ENCODE measurements at places on chromosomes 3 and 15.

GRCh38 chr3:112514527-112515128 lies 15.4 kb upstream of the BTLA start:
- DNase-seq: no peak

- DNase-seq: no peak
These were observed 12.4 kb upstream of the ZMAT3 start for GRCh38 chr3:179083977-179084376.

GRCh38 chr3:42680271-42680670 lies 5.1 kb upstream of the KLHL40 start:
- no peak for DNase-seq

- DNase-seq: no peak
These were observed 268.2 kb upstream of the UMPS start for GRCh38 chr3:124461838-124462632.

DNA sequence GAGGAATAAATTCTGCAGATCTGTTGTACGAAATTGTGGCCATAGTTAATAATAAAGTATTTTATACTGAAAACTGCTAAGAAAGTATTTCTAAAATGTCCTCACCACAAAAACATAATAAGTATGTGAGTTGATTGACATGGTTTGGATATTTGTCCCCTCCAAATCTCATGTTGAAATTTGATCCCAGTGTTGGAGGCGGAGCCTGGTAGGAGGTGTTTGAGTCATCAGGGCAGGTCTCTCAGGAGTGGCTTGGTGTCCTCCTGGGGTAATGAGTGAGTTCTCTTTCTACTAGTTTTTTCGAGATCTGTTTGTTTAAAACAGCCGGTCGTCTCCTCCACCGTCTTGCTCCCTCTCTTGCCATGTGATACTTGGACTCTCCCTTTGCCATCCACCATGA lies 424.1 kb upstream of the KCNMB2 start:
- no peak for DNase-seq

DNA sequence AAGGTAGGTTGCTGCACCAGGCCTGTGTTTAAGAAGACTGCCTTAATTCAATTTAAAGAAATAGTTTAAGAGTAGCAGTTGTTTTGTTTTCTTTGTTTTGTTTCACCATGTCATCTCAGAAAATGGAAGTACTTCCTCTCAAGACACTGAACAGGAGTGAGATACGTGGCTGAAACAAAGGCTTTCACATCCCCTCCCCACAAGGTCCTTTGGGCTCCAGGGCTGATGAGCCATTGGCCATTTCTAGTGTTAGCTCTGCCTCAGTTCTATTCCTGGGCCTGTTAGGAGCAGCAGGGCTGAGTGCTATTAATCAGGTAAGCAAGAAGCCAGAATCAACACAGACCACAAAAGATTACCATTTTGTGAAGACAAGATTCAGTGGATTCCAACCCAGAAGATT lies 132.8 kb downstream of the KCNAB1 start:
- DNase-seq: no peak

GRCh38 chr3:89358281-89358680 lies 250.9 kb downstream of the EPHA3 start:
- no peak for DNase-seq

DNA sequence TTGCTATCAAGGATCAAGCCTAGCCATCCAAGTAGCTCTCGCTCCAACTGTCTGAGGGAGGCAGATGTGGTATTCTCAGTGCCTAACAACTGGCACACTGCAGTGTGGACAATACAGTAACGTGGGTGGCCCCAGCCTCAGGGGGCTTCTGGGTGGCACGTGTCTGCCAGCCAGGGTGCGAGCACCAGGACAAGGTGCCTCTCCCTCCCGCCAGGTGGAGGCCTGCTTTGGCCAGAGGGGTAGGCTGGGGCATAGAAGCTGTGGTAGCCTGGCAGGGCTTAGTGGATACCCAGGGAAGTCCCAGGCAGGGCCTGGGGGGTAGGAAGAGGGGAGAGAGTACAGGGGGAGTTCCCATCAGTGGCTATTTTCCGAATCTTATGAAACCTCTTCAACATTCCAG lies 234.0 kb downstream of the PLCL2 start:
- DNase-seq: no peak

DNA sequence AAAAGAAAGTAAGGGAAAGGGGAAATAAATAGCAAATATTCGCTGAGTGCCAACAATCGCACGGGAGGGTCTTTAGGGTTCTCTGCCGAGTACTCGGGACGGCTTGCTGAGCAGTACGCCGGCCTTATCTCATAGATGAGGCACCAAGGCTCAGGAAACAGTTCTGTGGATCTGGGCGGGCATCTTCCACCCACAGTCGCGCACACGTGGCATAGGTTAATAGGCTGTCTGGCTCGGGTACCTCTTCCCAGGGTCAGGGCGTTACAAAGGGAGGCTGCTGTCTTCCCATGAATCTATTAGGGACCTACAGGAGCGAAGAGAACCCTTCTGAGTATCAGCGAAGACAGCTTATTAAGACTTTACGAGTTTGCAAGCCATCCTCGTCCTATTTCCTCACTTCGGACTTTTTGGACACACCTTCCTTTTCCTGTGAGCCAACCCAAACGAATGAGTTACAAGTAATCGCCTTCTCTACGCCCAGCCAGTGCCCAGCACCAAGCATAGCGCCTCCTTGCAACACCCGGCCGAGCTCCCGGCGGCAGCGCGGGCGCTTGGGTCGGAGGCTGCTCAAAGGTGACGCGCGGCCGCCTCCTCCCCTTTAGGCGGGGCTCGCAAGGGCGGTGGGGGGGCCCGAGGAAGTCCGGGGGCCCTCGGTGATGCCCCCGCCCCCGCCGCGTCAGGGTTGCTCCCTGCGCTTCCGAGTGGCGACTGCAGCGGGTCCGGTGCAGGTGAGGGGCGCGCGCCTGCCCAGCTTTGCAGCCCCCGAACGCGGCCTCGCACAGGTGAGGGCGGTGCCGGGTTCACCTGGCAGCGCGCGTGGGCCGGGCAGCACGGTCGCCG lies at the start of gene MCTP2:
TSS of gene MCTP2 (plus strand) at position 679 of the 840 bp plus-strand sequence. CDS start 66,705 bp downstream, outside the sequence.
- no peak for DNase-seq

DNA sequence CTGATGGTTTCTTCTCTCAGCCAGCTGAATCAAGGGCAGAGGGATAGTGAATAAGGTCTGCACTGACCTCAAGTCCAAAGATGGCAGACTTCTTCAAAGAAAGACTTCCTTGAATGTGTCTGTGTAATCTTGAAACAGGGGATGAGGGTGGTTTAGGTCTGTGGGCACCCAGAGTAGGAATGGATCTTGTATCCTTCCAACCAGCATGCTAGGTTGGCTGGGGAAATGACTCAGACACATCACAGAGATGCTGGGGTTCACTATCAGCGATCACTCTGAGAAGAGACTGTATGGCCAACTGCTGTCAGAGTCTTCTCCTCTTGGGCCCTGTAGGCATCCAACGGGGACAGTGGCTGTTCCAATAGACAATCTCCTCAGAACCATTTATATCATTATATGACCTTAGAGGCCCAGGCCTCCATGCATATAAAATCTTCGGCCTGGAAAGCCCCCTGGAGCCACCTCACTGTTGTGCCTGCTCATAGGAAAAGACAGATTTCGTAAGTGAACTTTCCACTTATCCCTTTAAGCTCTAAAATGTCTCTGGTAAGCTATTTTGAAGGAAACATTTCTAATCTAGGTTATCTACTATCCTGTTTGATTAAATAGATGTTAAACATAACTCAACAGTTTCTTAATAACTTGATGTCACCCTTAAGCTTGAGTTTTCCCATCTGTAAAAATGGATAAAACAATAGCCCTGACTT lies 58.5 kb downstream of the TIPARP start:
- no peak for DNase-seq

GRCh38 chr3:172106989-172107388 lies 67.6 kb downstream of the FNDC3B start:
- DNase-seq: no peak

GRCh38 chr3:126128504-126129397 lies 44.8 kb upstream of the SLC41A3 start:
- peak; percentile 78 for DNase-seq

- no peak for DNase-seq
These were observed 348.1 kb upstream of the DCBLD2 start for GRCh38 chr3:99249627-99250026.

DNA sequence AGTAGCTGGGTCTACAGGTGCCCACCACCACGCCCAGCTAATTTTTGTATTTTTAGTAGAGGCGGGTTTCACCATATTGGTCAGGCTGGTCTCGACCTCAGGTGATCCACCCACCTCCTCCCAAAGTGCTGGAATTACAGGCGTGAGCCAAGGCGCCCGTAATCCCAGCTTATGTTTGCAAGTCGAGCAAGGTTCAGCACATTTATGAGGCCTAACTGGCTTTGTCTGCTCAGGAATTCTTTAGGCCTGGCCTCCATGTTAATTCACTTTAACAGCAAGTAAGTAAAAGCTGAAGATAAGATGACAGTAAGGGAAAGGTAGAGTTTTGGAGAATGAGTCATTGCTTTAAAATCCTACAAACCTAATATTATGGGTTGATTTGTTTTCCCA lies 24.6 kb downstream of the SIDT1 start:
- DNase-seq: no peak

GRCh38 chr3:32869513-32870047 lies 51.8 kb downstream of the TRIM71 start:
- no peak for DNase-seq

- DNase-seq: no peak
These were observed 161.8 kb downstream of the EPHB1 start for GRCh38 chr3:134956844-134957243.

- no peak for DNase-seq
These were observed 35.7 kb upstream of the NECTIN3 start for GRCh38 chr3:111035902-111036301.
